Activated T-helper 1 cell treated with anti-CD3 and anti-CD28 coated beads, Interleukin-2, amount 50 U/mL, for 16 hours (primary cell): ENCODE measurements at places on chromosomes 4 and X.

DNA sequence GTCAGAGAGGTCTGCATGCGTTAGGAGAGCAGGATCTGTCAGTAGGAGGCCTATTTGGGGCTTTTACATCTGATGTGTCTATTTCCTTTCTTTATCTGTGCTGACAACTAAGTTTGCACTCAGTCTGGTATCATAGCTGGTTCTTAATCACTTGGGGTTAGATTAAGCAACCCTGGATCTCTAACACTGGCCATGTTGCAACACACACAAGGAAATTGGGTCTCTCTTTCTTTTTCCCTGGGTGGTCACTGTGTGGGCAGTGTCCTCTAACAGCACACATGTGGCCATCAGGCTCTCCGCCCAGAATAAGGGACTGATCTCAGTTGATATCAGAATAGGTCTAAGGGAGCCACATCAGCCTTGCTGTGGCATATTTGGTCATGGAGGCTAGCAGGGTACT is 38.9 kb downstream of the IGFBP7 start:
- no peak for DNase-seq

DNA sequence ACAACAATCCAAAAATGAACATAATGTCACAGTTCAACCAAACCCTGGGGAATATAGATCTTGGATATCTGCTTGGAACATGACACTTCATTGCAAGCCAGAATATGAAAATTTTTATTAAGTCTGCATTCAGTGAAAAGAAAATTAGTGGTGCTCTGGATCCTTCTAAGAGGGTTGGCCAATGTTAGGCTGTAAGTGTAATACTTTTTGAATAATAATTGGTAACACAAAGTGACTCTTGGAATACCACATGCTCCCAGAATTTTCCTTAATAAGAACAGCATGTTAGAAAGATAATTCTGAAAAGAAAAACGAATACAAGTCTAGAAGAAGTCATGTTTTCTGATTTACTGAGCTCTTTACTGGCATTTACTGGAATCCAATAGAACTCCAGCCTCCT is 175.8 kb downstream of the RASL11B start:
- DNase-seq, result no peak

DNA sequence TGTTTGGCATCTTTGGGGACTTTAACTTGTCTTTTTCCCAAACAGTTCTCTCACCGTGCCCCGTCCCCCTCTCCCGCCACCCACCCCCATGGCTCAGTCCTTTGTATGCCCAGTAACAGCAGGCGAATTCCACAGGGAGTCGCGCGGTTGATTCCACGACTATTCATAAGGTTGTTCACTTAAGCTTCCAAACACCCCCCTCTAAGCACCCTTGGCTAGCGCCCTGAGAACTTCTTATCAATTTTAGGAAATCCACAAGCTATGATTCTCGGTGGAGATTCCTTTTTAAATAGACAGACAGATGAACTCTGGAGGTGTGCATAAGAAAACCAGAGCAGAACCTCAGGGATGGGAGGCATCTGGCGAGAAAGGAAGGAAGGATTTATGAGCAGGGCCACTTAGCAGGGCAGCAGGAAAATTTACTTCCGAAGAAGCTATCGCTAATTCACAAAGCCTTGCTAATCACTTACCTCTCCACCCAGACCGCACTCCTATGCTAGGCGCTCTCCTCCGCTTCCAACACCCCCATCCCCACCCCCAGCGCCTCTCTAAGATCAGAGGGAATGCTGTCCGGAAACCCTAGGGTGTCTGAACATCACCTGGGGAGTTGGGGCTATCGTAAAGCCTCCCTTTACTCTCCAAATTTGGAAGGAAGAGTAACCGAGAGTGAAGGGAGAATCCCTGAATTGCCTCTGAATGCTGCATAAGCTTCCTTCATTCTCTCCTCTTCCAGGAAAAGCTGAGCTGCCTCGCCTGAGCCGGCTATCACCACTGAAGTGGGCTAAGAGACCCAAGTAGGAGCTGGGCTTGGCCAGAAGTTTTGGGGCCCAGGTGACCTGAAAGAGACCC is 1.7 kb downstream of the UNC5C start:
- DNase-seq, result no peak

DNA sequence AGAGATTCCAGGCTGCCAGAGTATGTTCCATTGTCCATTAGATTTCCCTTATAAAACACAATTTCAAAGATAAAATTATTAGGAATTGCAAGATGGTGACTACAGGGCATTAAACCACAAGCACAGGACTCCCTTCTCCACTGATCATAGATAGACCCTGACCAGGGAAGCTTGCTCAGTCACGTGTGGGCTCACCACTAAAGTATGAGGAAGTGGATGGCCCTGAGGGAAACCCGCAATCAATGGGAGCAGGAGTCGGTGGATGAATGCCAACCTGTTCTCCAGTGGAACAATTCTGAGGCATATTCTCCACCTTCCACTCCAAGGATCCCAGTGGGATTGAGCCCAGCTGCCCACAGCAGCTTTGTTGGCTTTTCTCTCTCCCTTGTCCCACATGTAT is 515.7 kb downstream of the BCOR start:
- no peak for DNase-seq

- DNase-seq, result no peak
These were observed 26.5 kb downstream of the TFDP3 start for GRCh38 chrX:133191739-133192039.
